ENCODE measurements at places on chromosomes 16 and 17.

DNA sequence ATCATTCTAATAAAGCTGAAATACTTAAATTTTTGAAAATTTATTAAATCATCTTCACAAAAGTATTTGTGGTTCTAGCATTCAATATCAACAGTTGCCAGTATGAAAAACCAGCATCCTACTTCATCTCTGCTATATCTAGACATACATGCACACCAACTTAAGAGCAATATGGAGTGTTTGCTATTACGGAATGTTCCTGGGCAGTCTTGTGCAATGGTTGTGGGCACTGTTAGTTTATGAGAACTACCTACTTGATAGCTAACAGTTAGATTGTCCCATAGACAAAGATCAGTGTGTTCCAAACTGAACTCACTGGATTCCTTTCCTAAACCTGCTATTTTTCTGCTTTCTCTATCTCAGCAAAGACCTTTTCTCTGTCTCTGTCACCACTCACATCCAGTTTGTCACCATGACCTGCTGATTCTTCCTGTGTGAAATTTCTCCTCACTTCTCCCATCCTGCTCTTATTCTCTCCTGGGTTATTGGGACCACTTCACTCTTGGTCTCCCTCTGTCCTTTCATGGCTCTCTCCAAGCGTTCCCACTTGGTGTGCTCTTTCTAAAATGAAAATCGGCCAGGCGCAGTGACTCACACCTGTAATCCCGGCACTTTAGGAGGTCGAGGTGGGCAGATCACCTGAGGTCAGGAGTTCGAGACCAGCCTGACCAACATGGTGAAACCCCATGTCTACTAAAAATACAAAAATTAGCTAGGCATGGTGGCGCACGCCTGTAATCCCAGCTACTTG lies 27.7 kb downstream of the CNTROB start:
- no peak for DNase-seq

DNA sequence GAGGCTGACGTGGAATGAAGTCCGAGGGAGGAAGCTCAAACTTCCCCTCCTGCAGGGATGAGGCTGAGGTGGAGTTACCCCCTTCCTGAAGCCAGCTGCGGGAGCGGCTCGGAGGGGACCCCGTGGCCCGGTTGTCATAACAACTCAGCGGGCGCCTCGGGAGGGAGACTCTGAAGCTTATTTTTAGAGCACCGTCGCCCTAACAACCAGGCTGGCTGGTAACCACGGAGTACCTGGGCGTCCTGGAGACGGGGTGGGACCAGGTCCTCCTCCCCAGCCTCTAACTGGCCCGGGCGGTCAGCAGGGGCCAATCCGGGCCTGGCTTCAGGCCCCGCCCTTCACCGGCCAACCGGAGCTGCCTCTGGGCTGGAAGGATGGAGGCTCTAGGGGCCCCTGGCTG lies 27.7 kb downstream of the NECAB2 start:
- peak; percentile 49 for DNase-seq

GRCh38 chr17:64282753-64283080 lies 19.7 kb upstream of the TEX2 start:
- DNase-seq: no peak

DNA sequence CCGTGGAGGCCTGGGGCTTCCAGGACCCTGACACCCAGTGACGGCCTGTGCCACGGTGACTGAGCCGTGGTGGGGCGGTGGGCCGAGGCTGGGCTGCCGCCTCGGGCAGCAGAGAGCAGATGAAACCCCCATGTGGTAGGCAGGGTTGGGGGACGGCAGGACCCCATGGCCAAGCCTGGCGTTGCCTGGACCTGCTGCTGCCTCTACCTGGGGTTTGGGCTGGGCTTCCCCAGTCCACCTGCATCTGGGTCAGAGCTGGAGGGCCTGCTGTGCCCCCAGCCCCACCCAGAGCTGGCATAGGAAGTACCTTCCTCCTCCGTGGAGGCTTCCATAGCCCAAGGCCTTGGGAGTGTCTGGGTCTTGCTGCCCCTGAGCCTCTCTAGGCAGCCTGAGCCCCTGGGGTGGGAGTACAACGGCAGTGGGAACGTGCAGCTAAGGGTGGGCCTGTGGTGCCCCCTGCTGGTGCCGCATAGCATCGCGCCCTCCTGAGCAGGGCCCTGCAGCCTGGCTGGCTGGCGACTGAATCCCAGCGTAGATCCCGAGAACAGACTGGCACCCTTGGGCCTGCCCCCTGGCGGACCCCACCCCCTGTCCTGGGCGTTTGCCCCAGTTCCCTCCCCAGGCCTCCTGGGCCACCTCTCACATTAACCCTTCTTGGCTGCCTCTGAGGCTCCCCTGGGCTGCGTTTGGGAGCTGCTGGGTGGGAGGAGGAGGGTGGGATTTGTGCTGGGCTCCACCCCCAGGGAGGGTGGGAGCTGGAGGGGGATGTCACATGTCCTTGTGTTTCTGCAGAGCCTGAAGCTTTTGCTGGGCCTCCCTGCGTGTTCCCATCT lies 12.6 kb upstream of the ATP6V0C start:
- DNase-seq: peak; percentile 83

DNA sequence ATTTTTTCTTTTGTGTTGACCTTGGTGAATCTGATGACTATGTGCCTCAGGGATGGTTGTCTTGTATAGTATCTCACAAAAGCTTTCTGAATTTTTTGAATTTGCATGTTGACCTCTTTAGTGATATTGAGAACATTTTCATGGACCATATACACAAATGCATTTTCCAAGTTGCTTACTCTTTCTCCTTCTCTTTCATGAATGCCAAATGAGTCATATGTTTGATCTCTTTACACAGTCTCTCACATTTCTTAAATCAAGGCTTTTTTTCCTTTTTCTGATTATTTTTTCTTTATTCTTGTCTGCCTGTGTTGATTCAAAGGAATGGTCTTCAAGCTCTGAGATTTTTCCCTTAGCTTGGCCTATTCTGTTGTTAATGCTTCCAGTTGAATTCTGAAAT lies 46.6 kb upstream of the KCNJ16 start:
- no peak for DNase-seq

DNA sequence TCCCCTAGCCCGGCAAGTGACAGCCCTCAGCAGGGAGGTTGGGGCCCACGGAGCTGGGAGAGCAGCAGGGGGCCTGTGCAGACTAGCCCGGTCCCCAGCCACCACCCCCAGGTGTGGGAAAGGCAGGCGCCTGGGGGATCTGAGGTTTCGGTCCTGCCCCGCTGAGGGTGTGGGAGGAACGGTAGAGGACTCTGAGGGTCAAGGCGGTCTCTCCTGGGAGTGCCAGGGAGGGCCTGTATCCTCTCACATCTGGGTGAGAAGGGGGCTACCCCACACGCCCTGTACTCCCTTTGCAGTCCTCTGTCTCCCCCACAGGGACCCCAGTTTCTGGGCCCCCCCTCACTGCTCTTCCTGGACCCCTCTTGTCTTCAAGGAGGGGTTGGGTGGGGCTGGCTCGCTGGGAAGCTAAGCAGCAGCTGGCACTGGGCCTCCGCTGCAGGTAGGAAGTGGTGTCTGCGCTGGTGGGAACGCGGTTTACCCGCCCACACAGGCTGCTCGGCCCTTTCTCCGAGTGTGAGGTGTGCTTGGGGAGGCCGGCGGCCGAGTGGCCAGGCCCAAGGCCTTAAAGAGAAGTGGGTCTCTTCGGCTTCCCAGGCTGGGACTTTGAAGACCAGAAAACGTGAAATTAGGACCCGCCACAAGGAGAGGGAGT lies 15.4 kb downstream of the CD7 start:
- DNase-seq: no peak

GRCh38 chr17:82648742-82649331 lies 593 bp upstream of the WDR45B start:
- peak; percentile 71 for DNase-seq

DNA sequence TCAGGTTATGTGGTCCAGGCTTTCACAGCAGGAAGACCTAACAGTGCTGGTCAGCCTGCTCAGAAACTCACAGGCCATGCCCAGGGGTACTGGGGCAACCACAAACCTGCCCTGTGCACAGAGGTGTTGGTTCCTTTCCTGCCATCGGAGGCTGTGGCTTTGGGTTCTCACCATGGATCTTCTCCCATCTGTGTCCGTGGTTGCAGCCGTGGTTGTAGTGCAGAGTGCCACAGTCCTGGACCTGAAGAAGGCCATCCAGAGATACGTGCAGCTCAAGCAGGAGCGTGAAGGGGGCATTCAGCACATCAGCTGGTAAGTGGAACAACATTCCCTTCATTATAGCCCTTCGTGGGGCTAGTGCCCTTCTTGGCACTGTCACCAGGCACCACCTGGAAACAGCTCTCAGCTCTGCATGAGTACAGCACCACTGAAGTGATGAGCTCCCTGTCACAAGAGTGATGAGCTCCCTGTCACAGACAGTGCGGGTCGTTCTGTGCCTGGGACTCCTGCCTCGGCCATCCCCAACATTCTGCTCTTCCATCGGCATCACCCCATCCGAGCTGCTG lies 2.0 kb downstream of the SNRNP25 start:
- DNase-seq: no peak

DNA sequence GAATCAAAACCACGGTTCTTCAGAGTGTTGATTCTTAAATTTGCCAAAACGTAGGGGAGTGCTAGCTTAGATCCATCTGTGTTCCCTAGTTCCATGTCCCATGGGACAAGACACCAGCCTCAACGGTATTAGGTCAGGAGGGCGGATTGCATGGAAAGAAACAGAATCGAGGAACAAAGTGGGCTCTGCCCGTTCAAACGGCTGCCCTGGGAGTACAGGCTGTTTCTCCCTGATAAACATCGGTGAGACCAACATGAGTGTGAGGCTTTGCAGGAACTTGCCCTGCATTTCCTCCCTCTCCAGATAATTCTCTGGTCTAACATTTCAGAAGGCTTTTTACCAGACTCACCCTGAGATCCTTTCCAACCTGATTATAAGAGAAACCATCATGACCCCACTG lies 82.2 kb downstream of the MRM3 start:
- DNase-seq: no peak

DNA sequence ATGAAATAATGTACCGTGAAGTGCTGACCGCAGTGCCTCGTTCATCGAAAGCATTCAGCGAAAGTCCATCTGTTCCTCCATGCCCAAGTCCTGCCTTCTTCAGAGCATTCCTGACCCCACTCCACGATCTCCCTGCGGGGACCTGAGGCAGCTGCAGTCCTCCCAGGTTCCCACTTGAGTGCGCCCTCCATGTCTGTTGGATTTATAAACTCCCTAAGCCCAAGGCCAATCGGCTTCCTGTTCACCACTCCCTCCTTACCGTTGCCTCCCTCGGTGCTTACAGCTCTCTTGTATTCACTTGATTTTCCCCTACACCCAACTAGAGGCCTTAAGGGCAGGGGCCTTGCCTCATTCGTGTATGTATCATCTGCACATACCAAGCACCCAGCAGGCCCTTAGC lies 2.8 kb downstream of the RAD51D start:
- no peak for DNase-seq

DNA sequence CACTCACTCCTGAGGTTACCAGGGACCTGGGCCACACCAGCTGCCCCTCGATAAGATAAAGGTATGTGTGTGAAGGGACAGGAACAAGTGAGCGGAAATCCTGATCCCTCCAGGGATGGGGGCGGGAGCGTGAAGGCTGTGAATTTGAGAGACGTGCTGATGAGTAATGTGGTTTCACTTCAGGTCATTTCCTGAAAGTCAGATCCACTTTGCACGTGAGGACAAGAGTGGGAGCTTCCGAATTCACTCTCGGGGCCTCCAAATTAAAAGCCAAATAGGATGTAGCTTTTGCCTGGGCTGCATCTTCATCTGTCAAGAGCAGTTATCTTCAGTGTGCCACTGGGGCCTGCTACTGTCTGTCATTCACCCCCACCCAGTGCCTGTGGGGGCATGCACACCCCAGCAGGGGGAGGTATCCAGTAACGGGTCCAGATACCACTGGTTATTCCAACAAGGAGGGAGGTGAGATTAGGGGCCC lies 87.4 kb upstream of the LHX1 start:
- DNase-seq: no peak

- no peak for DNase-seq
These were observed 2.4 kb downstream of the SLC5A10 start for GRCh38 chr17:18954321-18954720.

DNA sequence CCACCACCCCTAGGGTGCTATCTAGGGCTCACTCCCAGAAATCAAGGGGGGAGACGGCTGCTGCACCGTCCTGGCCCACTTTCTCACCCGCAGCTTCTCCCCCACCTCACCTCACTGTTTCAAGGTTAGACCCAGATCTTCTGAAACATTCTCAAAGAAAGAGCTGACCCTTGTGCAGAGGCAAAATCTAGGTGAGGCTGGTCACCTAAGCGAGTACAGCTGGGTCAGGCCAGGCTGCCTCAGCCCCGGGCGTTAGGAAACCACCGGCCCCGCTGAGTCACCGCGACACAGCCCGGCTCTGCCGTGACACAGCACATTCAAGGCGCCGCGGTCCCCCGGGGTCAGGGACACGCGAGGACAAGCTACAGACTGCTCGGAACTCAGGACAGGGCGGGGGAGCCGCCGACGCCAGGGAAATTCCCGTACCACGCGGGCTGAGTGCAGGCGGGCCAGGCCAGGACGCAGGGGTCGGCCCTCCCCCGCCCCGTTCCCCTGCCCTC lies 27.1 kb downstream of the GNPTG start:
- peak; percentile 84 for DNase-seq

DNA sequence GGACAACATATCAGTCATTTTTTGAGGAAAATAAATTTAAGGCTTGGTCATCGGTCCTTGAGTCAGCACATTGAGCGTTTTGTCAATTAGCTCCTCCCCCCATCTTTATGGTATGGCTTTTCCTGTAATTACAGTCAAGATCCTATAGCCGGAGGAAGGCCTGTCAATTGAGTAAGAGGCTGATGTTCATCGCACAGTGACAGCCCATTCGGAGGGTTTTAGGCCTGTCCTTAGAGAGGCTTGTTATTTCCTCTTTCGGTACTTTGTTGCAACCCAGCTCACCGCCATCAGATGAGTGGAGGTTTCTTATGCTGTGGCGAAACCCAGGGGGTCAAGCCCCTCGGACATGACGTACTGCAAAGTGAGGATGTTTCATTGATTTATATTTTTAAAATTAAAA lies 395.2 kb downstream of the WWOX start:
- no peak for DNase-seq

DNA sequence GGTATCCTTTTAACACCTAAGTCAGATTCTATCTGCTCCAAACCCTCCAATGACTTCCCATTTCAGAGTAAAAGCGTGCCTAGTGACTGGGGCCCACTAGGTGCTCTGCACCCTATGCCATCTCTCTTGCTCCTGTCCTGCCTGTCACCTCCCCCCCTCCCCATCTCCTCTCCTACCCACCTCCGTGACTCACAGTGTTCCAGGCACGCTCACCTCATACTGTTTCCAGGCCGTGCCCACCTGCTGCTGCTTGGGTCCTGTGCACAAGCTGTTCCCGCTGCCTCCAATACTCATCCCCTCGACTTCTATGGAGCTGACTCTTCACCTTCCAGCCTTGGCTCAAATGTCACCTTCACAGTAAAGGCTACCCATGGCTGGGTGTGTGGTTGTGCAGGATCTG lies 21.7 kb downstream of the DNAH3 start:
- no peak for DNase-seq

DNA sequence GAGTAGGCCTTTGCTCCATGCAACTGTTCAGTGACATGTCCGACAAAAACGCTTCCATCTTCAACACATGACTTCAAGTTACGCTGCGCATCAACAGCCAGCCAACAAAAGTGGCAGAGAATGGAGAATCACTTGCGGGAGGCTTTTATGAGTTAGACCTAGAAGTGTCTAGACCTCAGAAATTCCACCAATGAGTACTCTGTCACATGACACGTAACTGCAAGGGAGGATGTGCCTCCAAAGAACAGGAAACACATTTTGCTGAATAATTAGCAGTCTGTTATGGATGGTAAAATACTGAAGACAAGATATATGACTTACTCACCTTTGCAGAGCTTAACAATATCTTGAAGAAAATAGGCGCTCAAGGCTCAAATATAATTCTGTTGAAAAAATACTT lies 62.1 kb downstream of the MYO1D start:
- no peak for DNase-seq
